ENCODE measurements at places on chromosomes 12 and 14.

GRCh38 chr14:77113644-77114043 lies 15.6 kb downstream of the CIPC start:
- no peak for DNase-seq

DNA sequence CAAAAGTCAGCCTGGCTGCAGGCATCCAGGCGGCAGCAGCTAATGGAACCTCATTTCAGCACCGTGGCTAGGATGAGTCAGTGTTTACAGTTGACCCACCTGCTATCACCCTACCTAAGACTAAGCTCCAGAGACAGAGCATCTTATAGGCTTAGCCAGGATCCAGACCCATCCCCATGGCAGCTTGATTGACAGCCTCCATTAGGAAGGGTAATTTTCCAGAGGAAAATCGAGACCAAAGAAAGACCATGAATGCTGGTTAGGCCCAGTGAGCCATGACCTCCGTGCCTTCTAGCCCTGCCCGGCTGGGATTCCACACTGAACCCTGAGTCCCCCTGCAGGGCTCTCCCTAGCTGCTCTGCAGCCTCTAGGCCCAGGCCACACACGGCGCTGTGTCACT lies 38.7 kb downstream of the TUNAR start:
- no peak for DNase-seq

DNA sequence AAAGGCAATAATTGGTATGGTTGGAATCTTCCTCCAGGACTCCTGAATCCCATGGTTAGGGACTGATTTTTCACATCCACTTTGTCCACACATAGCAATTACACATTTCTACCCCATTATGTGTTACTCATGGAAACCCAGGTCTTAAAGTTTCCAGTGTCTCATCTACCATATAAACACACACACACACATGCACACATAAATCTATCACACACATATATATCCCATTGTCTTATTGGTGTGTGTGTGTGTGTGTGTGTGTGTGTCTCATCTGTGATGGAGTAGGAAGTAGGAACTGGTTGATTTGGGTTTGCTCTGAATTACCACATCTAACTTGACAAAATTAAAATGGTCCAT lies 525.4 kb downstream of the FUT8 start:
- no peak for DNase-seq

- DNase-seq, result no peak
Measured at GRCh38 chr12:98513379-98514322, 1.7 kb upstream of the TMPO start.

- DNase-seq, result no peak
Measured at GRCh38 chr12:89126712-89127111, 225.6 kb downstream of the DUSP6 start.

DNA sequence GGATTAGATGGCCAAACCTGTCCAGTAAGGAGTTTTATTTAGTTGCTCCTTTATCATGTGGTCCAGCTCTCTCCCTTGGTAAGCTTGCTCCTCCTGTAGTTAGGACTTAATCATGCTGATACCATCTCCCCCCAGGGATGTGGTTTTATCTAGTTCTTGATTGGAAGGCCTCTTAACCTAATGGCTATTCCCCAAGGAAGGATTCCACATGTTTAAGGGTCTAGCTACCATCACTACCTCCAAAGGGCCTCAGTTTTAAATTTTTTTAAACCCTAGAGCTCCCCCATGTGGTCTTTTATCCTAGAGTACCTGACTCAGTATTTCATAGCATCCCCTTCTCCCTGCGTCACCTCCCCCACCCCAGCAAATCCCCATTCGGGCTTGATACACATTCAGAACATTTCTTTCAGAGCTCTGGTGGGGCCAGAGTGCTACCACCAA lies 22.5 kb downstream of the MAP3K12 start:
- no peak for DNase-seq

DNA sequence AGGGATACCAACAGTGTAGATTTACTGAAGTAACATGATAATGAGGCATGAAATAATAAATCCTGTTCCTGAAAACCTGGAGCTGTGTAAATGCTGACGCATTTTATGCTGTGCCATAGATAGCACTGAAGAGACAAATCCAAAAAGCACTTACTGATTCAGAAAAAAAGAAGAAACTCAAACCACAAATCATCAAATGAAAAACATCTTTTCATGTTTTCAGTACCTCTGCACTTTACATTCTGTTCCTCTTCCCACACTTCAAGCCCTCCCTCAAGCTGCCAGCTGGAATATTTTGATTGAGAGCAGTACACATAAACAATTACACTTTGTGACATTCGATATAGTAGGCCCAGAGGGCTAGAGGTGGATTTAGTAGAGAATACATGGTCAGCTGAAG lies 362.3 kb downstream of the NAV3 start:
- DNase-seq, result no peak
